NCI-H1048 (cell line): ENCODE measurements at places on chromosomes 4 and X.

- no peak for DNase-seq
These were observed 100.0 kb downstream of the HMX1 start for GRCh38 chr4:8771666-8772065.

GRCh38 chrX:37509349-37509748, 62.1 kb upstream of the LANCL3 start:
- DNase-seq: no peak

DNA sequence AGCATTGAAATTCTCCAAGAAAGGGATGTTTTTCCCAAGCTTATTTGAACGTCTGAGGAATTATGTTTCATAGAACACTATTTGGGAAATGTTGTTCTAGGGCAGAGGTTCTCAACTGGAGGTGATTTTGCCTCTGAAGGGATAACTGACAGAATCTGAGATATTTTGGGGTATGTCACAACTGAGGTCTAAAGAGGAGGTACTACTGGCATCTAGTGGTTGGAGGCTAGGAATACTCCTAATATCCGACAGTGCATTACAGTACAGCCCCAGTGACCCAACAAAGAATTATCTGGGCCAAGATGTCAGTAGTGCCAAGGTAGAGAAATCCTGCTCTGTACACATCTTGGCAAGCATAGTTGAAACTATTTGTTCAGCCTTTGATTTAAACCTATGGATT, 6.4 kb downstream of the HSPA4L start:
- DNase-seq: no peak

DNA sequence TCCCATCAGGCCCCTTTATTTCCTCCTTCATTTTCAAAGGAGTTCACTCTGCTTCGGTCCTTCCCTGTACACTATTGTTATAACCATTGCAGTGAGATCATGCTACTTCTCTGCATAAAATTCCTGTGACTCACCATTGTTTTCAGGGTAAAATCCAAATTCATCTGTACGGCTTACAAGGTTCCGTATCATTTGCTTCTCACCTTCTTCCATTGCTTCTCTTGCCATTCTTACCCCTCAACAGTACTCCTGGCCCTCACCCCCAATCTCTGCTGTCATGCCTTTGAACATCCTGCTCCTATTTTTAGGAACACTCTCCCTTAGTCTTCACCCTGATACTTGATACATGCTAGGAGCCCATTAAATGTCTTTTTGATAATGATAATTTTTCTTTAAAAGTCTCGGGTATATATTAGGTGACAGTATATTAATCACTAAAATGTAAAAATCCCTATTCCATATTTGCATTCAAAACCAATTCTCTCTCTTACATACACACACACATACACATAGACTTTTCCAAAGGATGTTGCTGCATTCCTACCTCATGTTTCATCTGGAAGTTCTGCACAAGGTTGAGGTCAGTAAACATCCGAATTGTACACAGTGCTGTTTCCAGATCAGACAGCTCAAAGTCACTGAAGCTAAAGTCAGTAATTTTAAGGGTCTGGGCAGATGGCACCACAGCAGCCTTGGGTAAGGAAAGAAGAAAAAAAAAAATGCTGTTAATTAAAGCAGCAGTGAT, 103.4 kb downstream of the PDE5A start:
- no peak for DNase-seq

GRCh38 chrX:38351346-38351745, 1.1 kb upstream of the OTC start:
- DNase-seq: no peak

- DNase-seq: no peak
These were observed 386.9 kb upstream of the MAOA start for GRCh38 chrX:43269201-43269600.

DNA sequence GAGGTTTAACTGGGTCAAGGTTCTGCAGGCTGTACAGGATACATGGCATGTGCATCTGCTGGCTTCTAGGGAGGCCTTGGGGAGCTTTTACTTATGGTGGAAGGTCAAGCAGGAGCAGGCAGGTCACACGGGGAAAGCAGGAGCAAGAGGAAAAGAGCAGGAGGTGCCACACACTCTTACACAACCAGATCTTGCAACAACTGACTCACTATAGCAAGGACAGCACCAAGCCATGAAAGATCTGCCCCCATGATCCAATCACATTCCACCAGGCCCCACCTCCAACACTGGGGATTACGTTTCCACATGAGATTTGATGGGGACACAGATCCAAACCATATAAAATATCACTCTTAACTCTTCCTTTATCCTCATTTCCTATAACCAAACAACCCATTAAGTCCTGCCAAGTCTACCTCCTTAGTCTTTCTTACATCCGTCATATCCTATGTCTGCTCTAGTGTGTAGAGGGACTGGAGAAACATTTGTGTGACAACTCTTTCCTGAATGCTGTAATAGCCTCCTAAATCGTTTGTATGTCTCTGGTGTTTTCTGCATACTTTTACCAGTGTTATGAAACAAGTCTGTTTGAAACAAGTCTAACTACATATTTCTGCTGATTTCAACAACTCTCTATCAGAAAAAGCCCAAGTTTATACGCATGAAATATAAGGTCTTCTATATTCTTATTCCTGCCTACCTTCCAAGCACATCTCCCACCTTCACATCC, 8.3 kb upstream of the RAP2C start:
- DNase-seq: no peak

DNA sequence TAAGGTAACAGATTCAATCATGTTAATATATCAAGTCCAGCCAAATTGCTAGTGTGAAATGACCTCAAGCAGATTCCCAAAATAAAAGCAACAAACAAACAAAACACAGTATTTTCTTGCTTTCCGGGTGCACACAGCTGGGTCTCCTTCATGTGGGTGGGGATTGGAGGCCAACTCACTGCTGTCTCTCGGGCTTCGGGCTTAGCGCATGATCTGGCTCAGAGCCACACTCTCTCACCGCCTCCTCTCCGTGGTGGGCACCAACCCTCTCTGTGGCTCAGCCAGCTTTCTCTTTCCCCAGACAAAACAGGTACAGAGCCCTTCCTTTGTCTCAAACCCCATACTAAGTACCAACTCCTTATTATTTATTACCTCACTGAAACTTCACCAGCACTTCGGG, 2.9 kb upstream of the REELD1 start:
- DNase-seq: no peak

- no peak for DNase-seq
These were observed 8.3 kb downstream of the CSN2 start for GRCh38 chr4:69957209-69957608.

DNA sequence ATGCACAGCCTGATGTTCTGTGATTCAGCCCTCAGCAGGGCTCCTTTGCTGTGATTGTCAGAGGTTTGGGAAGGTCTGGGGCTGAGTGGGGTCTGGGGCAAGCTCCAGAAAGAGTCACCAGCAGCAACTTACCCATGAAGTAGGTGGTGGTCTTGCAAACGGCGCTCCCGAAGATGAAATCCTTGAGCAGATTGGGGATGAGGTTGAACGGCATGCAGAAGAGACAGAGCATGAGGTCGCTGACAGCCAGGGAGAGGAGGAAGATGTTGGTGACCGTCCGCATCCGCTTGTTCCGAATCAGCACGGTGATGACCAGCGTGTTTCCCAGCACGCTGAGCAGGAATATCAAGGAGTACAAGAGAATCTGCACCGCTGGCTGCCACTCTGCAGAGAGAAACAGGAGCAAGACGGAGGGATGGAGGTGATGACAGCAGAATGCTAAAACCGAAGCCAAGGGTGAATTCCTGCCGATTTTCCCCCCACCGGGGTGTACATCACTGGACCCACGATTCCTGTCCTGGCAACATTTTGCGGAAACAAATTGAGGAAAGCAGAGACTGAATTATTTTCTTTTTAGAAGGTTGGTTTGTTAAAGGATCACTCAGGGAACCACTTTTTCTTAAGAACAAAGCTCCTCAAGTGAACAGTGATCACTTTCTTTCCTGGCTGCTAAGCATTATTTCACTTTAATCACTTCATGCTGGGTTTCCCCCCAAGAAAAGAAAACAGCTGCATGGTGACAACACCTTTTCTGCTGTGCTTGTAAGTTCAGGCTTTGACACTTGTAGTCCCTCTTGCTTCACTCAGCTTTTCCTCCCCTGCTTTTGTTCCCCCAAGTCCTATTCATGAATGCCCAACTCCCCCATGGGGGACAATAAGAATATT, 941 bp downstream of the CCKAR start:
- no peak for DNase-seq

DNA sequence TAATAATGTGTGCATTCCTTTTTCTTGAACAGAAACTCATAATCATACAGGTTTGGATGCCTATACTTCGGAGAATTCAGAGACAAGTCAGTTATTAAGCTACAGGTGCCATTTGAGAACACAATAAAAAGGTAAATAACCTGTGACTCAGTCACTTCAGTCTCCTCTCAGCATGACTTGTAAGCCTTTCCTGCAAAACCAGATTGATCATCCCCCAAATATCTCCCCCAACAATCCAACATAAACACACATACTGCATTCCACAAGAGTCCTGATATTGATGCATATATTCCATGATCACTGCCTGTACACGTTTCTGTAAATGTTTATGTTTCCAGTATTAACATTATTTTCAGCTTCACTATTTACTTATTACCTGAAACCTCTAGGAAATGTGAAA, 110.8 kb downstream of the PWWP3B start:
- DNase-seq: no peak

GRCh38 chrX:154818916-154819770, 13.9 kb upstream of the MPP1 start:
- no peak for DNase-seq
